ENCODE measurements at places on chromosomes 5 and 9.

DNA sequence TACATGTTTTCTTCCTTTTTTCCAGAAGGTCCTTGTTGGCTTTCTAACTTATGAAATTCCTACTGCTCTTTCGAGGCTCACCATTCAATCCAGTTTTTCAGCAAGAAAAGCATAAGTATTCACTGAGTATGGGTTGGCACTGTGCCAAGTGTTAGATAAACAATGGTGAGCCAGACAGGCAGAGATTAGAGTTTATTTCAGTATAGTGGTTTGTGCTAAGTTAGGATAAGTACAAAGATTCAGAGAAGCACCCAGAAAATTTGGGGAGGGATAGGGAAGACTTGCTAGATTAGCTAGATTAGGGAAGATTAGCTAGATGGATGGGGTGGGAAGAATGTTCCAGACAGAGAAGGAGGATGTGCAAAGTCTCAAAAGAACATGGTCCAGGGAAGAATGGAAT lies 122.9 kb downstream of the OXCT1 start:
- no peak for DNase-seq

- no peak for DNase-seq
These were observed 23.5 kb downstream of the NMRK1 start for GRCh38 chr9:75064307-75065025.

- DNase-seq, result no peak
These were observed 11.2 kb downstream of the RICTOR start for GRCh38 chr5:39063037-39063436.

- no peak for DNase-seq
These were observed 29.2 kb upstream of the NSMF start for GRCh38 chr9:137488327-137488653.

GRCh38 chr5:100803397-100803796 lies 99.7 kb downstream of the ST8SIA4 start:
- DNase-seq, result no peak

- no peak for DNase-seq
These were observed 42.3 kb downstream of the JADE2 start for GRCh38 chr5:134567641-134568336.
